Mammary epithelial cell (primary cell): ENCODE measurements at places on chromosomes 7 and 10. TPM values are rescaled to one million over a fixed set of nuclear protein-coding genes. Genes with fewer than 3 reads are reported as not detected.

GRCh38 chr10:99450624-99451498, 20.4 kb upstream of the GOT1 start:
- DNase-seq = no peak

- DNase-seq = no peak
Measured at GRCh38 chr10:87177-88080, 38.3 kb upstream of the TUBB8 start.

- DNase-seq = peak; percentile 53
Measured at GRCh38 chr10:5442065-5442989, 30.0 kb downstream of the NET1 start.

DNA sequence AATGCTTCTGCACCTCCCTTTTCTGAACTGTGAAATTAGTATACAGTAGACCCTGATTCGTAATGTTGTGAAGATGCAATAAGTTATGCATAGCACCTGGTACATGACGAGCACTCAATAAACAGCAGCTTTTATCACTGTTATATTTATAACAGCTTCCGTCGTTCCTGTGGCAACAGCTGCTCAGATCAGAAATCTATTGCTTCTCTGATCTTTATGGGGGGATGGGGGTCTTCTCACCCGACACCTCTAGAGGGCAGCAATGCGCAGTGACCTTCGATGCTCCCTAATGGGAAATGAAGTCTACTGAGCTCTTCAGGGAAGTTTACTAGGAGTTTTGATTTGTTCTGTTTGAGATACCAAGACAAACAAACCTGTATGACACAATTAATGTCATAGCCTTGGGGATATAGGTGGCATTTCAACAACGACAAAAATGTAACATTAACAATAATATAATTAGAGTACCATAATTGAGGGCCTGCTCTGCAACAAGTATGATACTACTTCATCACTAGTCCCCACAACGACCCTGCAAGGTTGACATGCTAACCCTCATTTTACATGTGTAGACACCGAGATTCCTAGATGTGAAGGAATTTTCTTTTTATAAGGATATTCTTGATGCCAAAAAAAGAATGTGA, 289.6 kb downstream of the SFMBT2 start:
- peak; percentile 11 for DNase-seq

MSMB gene
- total RNA-seq = not detected in 2 replicates
